Omental fat pad (tissue), 4 donors: ENCODE measurements at places on chromosomes 7 and 10. TPM values are rescaled to one million over a fixed set of nuclear protein-coding genes. Genes with fewer than 3 reads are reported as not detected.

Gene KLF14
- 0.72 TPM for total RNA-seq

Gene C10orf62
- total RNA-seq: 0.88 TPM

Gene FAM180A
- total RNA-seq: 16.1 TPM

Gene SMO
- total RNA-seq: 5.8 TPM

Gene EXOSC1
- 20.3 TPM for total RNA-seq
